ENCODE measurements at places on chromosomes 5 and 9.

GRCh38 chr9:115220319-115221005 lies 102.5 kb upstream of the TNC start:
- DNase-seq, result no peak

- no peak for DNase-seq
Measured at GRCh38 chr5:175288048-175288621, 155.8 kb downstream of the DRD1 start.

GRCh38 chr5:176654856-176655255 lies 7.6 kb downstream of the TSPAN17 start:
- DNase-seq, result no peak

DNA sequence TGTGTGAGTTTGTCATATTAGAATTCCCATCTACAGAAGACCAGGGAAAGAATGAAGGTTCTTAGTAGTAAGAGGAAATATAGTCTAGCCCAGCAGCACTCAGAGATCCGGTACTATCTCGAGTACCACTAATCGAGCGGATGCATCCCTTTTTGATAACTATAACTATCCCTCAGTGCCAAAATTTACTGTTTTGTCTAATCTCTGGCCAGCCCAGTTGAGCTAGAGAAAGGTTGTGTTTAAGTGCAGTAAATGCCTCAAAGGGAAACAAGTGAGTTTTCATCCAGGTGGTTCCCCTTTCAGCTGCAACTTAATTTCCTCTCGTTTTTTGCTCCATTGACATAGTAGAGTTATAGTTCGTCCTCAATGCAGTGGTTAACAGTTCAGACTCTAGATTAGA lies 146.7 kb downstream of the GPBP1 start:
- DNase-seq, result no peak

DNA sequence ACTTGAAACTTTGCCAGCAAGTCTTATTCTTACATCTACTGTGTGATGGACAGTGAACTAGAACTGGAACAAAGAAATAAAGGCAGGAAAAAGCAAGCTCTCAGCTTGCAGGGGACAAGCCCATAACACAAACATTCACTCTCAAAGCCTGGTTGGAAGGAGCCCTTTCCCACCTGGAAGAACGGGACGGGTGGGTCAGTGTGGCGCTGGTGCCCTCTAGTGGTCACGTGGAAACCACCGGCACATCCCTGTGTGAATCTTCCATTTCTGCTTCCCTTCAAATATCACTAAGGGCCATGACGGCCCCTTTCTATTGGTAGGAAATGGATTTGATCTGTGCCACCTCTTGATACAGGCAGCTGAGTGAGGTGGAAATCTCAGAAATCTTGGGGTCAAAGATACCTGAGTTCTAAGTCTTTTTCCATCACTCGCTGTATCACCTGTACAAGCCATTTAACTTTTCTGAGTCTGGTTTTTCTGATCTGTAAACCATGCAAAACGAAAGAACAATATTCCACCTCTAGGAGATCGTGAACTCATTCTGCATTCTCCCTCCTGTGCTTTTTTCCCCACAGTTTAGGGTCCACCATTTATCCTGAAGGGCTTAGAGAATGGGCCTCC lies 211.6 kb downstream of the MSX2 start:
- DNase-seq, result peak; percentile 10

- no peak for DNase-seq
Measured at GRCh38 chr5:180739271-180739670, 587 bp downstream of the OR2Y1 start.

GRCh38 chr9:130137081-130137640 lies 35.0 kb upstream of the NCS1 start:
- DNase-seq, result no peak

DNA sequence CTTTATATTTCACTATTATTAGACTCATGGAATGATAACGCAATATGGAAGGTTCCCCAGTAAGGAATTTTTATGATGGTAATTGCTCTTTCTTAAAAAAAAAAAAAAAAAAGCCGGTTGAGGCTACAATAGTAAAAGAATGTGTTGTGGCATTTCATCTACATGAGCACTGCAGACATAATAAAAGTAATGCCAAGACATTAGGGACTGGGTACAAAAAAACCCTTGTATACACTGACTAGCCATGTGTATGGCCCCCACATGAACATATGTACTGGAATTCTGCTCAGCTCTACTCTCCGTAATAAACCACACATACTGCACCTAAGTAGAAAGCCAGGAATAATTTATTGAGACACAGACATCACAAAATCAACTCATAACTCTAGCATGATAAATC lies 218.4 kb downstream of the ADAMTS6 start:
- DNase-seq, result no peak

GRCh38 chr9:84206801-84207370 lies 133.7 kb downstream of the SLC28A3 start:
- no peak for DNase-seq

GRCh38 chr9:21081451-21081850 lies 3.7 kb upstream of the IFNB1 start:
- DNase-seq, result no peak

DNA sequence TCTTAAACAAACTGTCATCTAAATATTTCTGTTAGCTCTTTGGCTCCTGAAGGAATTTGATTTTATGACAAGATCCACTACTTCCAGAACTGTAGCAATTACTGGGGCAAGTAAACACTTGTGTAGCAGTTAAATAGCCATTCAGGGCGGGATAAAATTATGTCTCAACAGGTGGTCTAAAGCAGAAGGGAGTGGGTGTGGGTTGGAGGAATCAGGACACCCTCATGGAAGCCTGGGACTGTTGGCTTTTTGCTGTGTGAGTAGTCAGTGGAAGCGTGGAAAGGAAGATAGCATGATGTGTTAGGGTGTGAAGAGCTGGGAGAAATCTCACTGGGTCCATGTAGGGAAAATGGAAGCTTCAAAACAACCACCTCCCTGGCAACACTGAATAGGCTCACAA lies 127.1 kb downstream of the FBXL7 start:
- DNase-seq, result no peak

GRCh38 chr9:124517600-124517999 lies 10.4 kb upstream of the NR5A1 start:
- DNase-seq, result no peak

DNA sequence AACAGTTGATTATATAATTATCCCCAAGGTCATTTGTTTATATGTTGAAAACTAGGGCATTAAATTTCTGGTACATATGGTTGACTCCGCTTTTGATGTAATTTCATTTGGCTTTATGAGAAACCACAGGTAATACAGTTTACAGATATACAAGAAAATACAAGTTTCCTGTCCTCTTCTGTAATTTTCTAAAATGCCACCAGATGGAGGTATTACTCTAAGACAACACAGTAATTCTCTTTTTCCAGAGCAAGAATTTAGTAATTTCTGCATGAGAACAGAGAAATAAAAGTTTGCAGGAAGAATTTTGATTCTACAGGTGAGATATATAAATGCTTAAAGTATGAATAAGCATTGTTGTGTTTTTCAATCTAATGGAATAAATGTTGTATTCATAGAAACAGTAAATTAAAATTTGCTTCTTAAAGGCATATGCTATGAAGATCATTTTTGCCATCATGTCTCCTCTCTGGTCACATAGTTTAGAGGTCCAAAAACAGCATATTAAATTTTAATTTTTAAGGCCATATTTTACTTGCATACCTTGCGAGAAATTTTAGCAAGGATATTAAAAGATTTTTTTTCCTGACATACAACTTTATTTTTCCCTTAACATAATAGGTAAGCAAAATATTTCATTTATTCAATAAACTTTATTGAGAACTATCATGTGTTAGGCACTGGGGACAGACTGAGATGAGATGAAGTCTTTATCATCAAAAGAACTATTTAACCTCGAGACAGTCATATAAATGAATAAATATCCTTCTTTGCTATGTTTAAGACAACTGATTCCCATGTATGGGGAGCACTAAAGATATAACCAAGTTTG lies 22.7 kb downstream of the CHD1 start:
- no peak for DNase-seq

DNA sequence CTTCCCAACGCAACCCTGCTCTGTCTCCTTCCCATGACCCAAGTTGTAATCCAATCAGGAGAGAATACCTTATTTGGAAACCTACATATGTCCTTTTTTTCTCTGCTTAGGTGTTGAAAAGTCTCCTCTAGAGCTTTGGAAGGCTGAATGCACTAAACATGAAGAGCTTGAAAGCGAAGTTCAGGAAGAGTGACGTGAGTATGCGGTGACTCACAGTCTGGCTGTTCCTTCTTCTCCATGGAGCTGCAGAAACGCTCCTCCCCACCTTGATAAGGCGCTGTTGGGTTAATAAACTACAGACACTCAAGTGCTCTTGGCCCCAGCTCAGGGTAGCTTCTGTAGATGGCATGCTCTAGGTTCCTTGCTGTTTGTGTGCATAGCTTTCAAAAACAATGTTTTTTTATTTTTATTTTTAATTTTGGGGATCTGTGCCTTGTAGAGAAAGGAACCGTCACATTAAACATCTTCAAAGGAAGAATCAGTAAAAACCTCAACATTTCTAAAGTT lies 30.7 kb downstream of the RAI14 start:
- DNase-seq, result no peak

- no peak for DNase-seq
Measured at GRCh38 chr5:74949976-74950375, 83.8 kb upstream of the FAM169A start.

DNA sequence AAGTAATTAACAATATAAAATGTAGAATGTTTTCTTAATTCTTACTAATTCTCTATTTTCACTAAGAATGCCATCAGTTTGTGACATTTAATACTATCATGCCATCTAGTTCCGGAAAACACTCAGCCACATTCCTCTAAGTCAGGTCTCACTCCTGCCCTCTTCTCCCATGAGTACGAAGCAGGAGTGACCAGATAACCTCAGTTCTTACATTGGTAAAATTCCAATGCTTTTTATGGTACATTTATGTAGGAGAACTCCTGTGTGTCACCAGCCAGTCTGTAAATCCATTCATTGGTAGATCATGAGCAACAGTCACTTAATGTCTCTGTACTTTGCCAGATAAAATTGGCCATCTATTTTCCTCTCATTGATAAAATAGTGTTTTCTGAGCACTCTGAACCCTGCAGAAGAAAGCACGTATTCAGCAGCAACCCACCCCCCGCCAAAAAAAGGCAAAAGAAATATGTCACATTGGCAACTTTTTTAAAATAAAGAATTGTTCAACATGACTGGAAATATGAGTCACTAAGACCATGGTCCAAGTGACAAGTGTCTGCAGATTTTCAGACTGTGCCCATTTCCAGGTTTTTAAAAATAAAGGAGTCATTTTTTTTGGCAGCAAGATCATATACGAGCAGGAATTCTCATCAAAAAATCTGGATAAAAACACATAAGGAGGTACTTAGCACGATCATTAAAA lies 11.8 kb downstream of the GLIS3 start:
- no peak for DNase-seq

DNA sequence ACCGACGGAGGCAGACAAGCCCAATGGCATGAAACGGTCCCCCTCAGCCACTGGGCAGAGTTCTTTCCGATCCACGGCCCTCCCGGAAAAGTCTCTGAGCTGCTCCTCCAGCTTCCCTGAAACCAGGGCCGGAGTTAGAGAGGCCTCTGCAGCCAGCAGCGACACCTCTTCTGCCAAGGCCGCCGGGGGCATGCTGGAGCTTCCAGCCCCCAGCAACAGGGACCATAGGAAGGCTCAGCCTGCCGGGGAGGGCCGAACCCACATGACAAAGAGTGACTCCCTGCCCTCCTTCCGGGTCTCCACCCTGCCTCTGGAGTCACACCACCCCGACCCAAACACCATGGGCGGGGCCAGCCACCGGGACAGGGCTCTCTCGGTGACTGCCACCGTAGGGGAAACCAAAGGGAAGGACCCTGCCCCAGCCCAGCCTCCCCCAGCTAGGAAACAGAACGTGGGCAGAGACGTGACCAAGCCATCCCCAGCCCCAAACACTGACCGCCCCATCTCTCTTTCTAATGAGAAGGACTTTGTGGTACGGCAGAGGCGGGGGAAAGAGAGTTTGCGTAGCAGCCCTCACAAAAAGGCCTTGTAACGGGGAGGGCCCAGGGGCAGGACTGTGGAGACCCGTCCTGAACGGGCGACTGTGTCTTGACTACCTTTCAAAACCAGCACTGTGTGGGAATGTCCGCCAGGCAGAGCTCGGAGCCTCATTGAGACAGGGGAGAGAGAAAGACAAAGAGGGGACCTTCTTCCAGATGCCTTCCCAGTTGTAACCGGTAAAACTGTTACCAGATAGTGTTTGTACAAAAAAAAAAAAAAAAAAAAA lies 29.9 kb downstream of the CD180 start:
- DNase-seq, result peak; percentile 42

GRCh38 chr9:84846906-84847305 lies 177.4 kb downstream of the NTRK2 start:
- no peak for DNase-seq

DNA sequence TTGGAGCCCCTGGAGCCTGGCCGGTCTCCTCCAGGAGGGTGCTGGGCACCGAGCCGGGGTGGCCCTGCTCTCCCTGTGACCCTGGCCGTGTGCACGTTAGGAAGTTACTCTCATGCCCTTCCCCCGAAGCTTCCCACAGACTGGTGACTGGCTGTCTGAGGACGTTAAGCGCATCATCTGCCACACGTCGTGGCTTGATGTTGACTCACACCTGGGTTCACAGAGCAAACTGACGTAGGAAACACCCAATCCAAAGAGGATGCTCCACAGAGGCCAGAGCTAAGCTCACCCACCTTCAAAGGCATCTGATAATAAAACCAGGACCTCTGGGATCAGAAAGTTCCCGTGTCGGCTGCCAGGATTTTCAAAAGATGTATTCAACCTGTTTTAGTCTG lies 152.9 kb upstream of the PHYKPL start:
- DNase-seq, result no peak

DNA sequence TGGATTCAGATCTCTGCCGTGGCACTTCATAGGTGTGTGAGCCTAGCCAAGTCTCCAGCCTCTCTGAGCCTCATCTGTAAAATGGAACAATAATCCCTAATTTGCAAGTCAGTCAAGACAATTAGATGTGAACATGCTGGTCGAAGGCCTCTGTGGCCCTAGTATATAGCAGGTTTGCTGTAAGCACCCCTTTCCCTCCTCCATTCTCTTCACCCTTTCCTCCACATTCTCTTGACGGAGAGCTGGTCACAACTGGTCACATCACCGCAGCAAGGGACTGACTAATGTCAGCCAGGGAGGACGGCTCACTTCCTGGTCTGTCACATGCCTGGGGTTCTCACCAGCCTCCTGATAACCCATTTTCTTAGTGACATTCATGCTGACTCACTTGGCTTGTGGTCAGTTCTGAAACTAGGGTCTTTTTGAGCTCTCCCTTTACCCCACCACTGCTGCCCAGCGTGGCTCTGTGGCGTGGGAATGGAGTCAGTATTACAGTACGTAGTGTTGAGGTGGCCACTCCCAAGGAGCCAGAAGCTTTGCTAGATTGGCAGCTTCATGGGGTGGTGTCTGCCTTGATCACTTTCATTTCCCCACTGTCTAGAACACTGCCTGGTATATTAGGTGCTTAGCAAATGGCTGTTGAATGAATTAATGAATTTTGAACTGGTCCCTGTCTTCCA lies 47.8 kb downstream of the ERGIC1 start:
- no peak for DNase-seq

- no peak for DNase-seq
Measured at GRCh38 chr5:159184858-159185381, 24.4 kb downstream of the RNF145 start.

DNA sequence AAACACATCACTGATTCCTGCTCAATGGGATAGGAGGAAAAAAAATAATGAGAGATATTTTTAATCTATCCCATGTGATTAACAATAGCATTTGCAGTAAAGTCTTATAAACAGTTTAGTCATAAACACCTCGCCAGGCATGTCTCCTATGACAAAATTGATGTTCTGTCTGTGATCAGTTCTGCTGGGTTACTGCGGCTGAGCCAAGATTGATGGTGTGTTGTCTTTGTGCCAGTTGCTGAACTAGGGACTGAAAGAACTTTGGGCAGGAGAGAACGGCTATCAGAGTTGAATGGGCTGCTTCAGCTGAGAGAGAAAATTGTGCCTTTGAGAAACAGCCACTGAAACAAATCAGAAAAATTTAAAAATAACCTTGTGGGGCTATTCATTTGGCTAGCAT lies 37.3 kb upstream of the MAMDC2 start:
- no peak for DNase-seq
